ENCODE measurements at places on chromosomes 1 and 21. TPM values are rescaled to one million over a fixed set of nuclear protein-coding genes. Genes with fewer than 3 reads are reported as not detected.

GRCh38 chr1:41391834-41392527 lies 30.7 kb downstream of the FOXO6 start:
- peaks cover 19% of the 10 kb centered on the region for H3K4me1 ChIP-seq
- no peak for DNase-seq
- no peaks in the 10 kb centered on the region for H3K36me3 ChIP-seq
- no peak overlapping the region for H3K4me3 ChIP-seq
- peaks cover 25% of the 10 kb centered on the region for H3K27me3 ChIP-seq

DNA sequence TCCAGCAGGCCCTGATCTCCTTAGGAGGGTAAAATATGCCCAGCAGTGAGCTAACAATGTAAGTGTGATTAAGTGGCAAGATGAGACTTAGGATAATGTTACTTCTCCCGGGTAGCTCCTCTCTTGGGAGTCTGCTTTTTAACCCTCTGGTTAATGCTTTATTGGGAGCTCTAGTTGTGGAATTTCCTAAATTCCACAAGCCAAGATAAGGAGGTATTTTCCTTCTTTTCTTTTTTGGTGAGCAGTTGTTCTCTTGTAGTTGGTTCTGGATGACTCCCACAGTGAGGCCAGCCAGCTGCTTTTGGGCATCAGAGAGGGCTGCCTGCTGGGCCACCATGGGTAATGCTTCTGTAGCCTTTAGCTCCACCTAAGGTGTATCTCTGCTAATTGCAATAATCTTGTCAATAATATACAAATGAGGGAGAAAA lies 19.3 kb downstream of the C1orf52 start:
- H3K27ac ChIP-seq: peak overlapping the region; percentile 66
- peaks cover 2% of the 10 kb centered on the region for H3K27me3 ChIP-seq
- H3K36me3 ChIP-seq: no peaks in the 10 kb centered on the region
- no peak for DNase-seq
- H3K4me3 ChIP-seq: no peak overlapping the region

DNA sequence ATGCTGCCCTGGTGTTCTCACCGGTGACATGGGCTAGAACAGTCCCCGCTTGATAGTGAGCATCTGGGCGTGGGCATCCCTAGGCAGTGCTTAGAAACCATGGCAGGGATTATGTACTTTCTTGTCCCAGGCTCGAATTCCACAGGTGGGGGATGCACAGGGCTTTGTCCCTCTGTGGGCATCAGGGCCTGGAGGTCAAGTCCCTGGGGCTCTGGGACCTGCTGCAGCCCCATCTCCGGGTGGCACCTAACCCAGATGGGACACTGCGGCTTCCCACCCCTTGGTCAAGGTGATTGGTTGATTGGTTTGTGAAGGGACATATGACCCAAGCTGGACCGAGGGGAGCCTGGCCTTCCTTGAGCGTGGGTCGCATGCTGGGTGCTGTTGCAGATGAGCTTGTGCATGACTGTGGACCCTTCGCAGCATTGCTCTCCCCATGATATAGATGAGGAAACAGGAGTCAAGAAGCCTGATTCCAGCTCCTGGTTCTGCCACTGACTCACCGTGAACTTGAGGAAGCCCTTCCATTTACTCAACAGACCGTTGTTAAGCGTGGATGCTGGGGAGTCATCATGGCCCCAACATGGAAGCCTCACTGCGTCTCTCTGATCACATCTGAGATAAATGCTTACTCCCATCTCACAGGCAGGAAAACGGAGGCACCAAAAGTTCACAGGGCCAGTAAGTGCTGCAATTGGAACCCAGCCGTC lies 64.0 kb upstream of the RUNX3 start:
- H3K4me3 ChIP-seq: no peak overlapping the region
- H3K27me3 ChIP-seq: peaks cover 6% of the 10 kb centered on the region
- no peak for DNase-seq
- H3K27ac ChIP-seq: no peak overlapping the region
- peaks cover 5% of the 10 kb centered on the region for H3K36me3 ChIP-seq
- H3K4me1 ChIP-seq: peaks cover 14% of the 10 kb centered on the region

GRCh38 chr1:115458426-115459114 lies 120.5 kb upstream of the NGF start:
- no peaks in the 10 kb centered on the region for H3K36me3 ChIP-seq
- H3K27me3 ChIP-seq: no peaks in the 10 kb centered on the region
- no peak overlapping the region for H3K27ac ChIP-seq
- H3K4me3 ChIP-seq: no peak overlapping the region
- no peak for DNase-seq

DNA sequence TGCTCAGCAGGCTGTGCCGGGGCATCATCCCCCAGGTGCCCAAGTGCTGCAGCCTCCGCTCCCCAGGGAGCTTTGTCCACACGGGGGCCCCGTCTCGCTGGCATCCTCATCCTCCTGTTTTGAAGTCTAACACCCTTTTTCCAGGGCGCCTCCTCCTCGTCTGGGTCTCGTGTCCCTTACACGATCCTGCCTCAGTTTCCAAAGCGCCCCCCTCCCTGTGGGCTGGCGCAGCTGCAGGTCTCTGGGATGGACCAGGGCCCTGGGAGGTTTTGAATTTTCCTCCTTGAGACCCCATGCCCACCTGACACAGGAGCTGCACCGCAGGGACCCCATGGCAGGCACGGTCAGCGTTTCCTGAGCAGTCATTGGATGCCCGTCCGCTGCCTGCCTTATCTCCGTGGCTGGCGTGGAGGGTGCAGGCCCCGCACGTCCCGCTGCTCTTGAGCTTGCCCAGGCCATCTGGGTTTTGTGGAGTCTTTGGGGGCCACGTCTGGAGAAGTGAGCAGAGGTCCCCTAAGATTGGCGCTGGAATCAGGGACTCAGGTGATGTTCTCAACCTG lies 37.4 kb upstream of the DIP2A start:
- DNase-seq: no peak
- H3K4me1 ChIP-seq: no peaks in the 10 kb centered on the region
- no peak overlapping the region for H3K4me3 ChIP-seq
- peaks cover 22% of the 10 kb centered on the region for H3K36me3 ChIP-seq

GRCh38 chr1:241229216-241229615 lies 127.8 kb downstream of the RGS7 start:
- peaks cover 22% of the 10 kb centered on the region for H3K4me1 ChIP-seq
- H3K27ac ChIP-seq: no peak overlapping the region
- no peak overlapping the region for H3K4me3 ChIP-seq
- no peaks in the 10 kb centered on the region for H3K36me3 ChIP-seq
- DNase-seq: no peak

- H3K36me3 ChIP-seq: no peaks in the 10 kb centered on the region
- peaks cover 14% of the 10 kb centered on the region for H3K27me3 ChIP-seq
- H3K27ac ChIP-seq: no peak overlapping the region
- no peak overlapping the region for H3K4me3 ChIP-seq
- DNase-seq: no peak
Measured at GRCh38 chr1:242011894-242012660, 13.2 kb upstream of the MAP1LC3C start.

LCE1D gene
- total RNA-seq: not detected

SPRR1B gene
- not detected for total RNA-seq

PTPRU gene
- 3.5 TPM for total RNA-seq

C1orf141 gene
- not detected for total RNA-seq

TAS1R1 gene
- not detected for total RNA-seq

KCNN3 gene
- total RNA-seq: 0.16 TPM

C1orf115 gene
- total RNA-seq: 5.9 TPM

All from osteocyte (in vitro differentiated cells).